ENCODE measurements at places on chromosomes 7 and 10.

DNA sequence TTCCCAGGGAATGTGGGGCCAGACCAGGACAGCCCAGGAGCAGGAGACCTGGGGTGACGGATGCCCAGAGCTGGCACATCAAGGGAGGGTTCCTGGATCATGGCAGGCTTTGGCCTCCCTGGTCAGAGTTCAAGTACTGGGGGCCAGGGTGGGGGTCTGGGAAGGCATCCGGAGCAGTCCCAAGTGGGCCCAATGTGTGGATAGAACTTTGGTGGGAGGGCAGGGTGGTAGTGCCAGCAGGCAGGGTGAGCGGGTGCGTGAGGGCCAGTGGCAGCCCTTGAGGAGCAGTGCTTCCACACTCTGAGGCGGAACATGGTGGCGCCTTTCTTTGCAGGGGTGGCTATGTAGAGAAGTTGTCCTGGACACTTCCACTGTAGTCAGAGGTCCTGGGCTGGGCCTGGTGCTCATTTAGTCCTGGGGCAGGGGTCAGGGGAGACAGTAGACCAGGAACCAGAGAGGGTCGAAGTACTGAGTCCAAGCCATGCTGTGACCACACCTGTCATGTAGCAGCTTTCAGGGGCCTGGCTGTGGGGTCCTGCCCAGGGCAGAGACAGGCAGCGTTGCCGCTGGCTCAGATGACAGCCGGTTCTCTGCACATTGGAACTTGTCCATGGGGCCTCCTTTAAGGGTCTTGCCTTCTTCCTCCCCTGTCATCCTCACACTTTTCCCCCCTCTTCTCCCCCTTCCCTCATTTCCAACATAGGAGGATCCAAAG, 22.2 kb upstream of the CSGALNACT2 start:
- DNase-seq: no peak

GRCh38 chr10:118998183-118998582, 31.3 kb upstream of the NANOS1 start:
- DNase-seq: no peak

DNA sequence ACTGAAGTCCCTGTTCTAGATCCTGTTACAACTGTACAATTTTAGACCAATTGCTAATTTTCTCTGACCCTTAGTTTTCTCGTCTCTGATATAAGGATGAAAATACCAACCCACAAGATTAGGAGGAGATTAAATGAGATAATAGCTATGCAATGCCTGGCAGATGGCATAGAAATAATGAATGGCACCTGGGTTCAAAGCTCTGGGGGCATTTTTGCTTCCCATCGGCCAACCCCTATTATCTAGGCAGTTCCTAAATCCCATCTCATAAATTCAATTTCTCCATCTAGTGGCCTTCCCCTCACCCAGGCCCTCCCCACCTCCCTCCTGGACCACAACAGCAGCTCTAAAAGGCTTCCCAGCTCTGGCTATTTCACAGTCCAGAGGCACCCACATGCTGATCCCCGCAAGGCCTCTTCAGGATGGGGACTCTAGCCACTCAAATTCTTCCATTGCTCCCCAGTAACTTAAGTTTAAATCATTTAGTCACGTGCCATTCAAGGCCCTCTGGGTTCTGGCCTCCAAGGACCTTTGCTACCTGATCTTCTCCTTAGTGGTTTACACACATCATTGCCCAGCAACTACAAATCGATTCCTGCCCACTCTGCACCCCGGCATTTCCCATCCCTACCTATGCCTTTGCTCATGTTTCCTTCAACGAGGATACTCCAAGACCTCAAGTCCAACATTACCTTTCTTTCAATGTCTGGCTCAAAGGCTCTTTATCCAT, 202.4 kb upstream of the KLF14 start:
- no peak for DNase-seq

DNA sequence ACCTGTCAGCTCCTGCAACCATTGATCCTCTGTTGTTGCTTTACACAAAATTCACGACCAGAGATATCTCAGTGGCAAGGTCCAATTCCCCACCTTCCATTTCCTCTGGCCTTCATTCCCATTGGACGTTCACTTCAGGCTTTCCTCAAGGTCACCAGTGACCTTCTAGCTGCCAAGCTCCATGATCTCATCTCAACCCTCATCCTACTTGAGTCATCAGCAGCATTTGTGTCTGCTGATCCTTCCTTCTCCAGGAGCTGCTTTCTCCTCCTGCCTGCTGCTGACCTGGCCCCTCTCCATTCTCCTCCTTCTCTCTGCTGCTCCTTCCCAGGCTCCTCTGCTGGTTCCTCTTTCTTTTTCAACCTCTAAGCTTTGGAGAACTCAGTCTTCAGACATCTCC, 66.2 kb upstream of the C10orf90 start:
- DNase-seq: no peak

DNA sequence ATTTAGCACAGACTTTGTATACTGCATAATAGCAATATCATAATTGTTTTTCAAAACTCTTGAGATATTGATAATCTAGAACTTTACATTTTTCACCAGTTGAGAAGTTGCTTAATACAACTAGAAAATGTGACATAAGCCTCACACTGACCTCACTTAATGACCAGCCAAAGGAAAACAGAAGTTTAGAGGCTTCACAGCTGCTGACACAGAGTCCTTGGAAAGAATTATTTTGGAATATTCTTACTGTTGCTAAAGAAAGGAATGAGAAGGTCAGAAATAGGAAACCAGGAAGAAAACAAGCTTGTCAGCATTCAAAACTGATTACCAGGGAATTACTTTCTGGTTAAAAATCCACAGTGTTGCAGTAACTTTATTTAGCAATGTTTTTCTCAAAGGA, 35.5 kb upstream of the WASL start:
- no peak for DNase-seq

GRCh38 chr7:25906003-25906402, 246.0 kb upstream of the NFE2L3 start:
- no peak for DNase-seq

DNA sequence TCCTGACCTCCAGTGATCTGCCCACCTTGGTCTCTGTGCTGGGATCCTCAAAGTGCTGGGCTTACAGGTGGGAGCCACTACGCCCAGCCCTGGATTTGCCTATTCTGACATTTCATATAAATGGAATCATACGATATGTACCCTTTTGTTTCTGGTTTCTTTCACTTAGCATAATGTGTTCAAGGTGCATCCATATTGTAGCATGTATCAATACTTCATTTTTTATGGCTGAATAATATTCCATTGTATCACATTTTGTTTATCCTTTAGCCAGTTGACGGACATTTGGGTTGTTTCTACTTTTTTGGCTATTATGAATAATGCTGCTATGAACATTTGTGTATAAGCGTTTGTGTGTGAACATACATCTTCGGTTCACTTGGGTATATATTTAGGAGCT, 4.8 kb upstream of the HILPDA start:
- DNase-seq: no peak

DNA sequence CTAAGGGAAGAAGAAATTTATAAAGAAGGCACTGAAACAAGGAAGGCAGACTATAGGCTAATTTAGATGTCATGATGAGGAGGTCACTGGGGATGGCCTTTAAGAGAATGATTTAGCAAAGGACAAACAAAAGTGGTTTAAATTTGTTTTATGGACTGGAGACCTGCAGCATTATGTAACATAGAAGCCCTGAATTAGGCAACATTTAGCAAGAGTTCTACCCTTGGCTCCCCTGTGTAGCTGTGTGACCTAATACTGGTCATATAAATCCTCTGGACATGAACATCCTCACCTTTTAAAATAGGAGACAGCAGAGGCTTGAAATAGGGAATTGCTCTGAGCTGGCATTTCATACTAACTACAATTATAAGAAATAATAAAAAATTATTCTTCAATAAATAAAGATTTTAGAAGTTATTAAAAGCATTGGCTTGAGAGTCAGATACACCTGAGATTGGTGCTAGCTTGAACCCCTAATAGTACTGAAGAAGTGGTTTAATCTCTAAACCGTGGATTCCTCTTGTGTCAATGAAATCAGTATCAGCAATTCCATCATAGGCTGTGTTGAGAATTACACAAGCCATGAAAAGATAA, 48.9 kb downstream of the RNLS start:
- DNase-seq: no peak

DNA sequence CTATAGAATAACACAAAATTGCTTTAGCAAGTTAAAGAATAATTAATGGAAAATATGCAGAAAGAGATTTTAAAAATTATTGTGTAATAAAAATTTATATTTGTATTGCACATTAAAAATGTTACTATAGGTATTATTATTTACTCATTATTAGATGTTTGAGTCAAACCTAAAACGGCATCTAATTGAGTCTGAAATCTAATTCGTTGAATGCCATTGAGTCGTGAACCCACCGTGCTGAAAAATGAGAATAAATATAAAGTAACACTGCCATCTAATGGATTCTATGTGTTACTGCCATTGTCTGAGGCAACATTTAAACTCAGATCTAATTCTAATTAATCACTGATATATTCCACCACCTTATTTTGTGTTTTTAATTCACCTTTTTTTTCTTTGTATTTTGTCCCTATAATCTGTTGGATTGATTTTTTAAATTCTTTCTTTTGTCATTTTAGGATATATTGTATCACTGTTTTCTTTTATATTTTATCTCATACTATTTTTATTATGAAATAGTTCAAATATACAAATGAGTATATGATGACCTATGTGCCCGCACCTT, 62.2 kb downstream of the SAMD9 start:
- DNase-seq: no peak

All from T1000 (cell line).